ENCODE measurements at places on chromosomes 7 and 10.

DNA sequence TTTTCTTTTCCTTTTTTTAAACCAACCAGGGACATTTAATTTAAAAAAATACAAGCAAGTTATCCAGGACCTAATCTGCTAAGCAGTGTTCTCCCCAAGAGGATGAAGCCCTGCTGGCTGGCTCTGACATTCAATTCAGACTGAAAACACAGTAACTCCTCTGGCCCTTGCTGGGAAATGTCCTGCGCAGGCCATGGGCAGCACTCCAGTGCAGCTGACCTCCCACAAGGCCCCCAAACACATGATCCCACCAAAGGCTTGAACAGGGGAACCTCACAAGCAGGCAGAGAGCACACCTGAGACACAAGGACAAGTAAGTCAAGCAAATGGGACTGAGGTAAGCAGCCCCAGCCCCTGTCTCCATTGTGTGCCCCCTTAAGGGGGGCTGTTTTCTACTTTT, 56.9 kb upstream of the FHIP2A start:
- DNase-seq: no peak

DNA sequence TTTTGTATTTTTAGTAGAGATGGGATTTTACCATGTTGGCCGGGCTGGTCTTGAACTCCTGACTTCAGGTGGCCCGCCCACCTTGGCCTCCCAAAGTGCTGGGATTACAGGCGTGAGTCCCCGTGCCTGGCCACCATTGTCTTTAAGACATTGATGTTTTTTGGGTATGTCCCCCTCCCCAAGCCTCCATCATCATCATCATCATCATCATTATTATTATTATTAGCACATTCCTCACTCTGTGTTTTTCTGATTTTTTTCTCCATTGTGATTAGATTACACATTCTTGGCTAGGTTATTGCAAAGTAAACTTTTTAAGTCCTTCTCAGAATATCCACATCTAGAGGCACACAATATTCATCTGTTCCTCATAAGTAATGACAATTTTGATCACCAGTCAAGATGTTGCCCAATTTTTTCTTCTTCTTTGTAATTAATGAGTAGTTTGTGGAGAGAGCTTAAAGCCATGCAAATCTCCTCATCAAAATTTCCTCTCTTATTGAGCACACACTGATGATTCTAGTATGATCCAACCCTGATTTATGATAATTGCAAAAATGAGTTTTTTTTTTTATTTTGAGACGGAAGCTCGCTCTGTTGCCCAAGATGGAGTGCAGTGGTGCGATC, 47.5 kb downstream of the EPC1 start:
- DNase-seq: no peak

- no peak for DNase-seq
Measured at GRCh38 chr7:24734306-24734705, 23.0 kb downstream of the GSDME start.

GRCh38 chr10:44937196-44938005, 22.2 kb upstream of the RASSF4 start:
- no peak for DNase-seq

- DNase-seq: peak; percentile 50
Measured at GRCh38 chr7:151085691-151086620, at the start of gene AGAP3. TSS of gene AGAP3 (plus strand) at chr7:151086475. CDS start at chr7:151086742, 267 bp downstream.

DNA sequence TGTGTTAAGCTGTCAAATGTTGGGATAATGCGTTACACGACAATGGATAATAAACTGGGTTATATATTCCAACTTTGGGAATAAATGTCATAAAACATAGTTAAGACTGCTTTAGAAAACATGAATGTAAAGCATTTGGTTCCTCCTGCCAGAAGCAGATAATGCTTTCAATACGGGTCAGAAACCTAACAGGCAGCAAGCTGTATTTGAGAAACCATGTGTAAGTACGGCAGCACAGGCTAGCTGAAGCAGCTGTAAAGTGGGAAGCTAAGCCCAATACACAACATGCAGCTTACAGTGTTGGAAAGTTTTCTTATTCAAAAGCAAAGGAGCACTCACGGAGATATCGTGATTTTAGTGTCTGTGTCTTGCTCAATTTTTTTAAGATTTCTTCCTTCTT, 46.5 kb downstream of the MALSU1 start:
- DNase-seq: no peak

GRCh38 chr7:155323001-155323638, 25.4 kb downstream of the INSIG1 start:
- DNase-seq: no peak

DNA sequence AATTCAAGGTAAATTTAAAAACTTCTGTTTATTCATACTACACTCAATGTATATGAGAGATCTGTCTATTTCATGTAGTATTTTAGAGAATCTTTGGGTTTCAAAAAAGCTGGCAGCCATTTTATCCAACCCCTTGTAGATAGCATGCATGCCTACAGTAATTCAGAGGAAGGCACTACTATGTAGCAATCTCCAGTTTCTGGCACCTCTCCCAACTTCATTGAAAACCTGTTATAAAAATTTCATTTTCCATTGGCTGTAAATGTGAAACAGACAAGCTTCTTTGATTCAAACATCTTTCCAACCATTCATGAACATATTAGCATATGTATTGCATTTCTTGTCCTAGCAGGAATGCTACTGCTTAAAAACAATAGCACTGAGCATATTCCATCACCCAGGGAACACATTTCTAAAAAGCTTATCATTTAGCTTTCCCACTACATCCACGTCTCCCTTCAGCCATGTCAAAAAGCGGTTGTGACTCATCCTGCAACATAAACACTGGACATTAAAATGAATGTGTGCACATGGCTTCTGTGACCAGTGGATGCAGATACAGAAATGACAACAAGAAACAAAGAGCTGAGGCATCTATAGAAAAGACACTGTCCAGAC, 330.4 kb upstream of the AOAH start:
- no peak for DNase-seq

- DNase-seq: no peak
Measured at GRCh38 chr7:20216406-20217036, 663 bp downstream of the MACC1 start.

DNA sequence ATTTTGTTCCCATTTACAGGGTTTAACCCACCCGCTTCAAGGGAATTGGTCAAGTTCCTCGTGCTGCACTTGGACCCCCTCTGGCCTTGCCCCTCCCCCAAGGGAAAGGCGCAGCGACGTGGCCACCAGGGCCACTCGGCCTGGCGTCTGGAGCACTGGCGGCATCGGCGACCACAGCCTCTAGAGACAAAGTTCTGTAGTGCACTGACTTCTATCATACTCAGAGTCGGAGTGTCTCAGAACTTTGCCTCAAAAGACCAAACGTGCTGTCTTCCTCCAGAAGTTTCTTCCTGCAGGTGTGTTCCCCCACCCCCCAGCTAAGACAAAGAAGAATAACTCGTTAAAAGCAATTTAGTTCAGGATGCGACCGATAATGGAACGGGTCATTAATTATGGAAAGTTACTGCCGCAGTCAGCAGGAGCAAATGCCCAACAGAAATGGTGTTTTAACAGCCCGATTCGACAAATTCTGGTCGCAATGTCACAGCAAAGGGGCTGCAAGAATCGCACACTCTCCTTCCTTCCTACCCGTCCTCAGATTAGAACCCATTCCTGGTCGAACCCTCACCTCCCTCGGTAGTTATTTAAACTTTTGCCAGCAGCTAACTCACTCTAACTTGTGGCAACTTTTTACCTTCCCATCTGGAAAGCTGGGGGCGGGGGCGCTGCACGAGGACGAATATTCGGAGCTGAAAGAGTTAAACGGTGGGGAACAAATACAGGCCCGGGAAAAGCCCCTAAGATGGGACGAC, 202.1 kb upstream of the NFE2L3 start:
- no peak for DNase-seq

DNA sequence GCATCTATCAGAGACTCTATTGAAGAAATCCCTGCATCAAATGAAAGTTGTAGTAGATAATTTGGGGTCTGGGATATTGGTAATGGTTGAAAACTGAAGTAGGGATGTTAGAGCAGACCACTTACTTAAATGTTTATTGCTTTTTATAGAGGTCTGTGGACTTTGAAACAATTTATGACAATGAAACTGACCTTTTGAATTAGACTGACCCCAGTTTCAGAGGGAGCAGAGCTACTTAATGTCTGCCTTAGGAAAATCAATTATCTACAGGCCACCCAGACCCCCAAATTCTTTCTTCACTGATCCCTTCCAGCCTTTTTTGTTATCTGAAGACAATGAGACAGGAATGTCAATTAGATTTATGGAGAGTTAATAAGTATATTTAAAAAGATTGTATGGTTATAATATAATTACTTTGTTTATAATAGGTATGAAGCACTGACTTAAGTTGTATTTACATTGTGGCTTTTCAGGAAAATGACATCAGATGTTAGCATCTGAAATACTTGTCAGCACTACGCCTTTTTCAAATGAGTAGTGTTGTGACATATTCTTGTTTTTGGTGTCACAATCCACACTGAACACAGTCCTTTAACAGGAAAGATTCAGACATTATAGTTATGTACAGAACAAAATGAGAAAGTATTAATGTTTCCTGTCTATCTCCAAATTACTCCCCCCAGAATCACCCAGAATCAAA, 13.9 kb downstream of the MGAM2 start:
- no peak for DNase-seq

GRCh38 chr7:68063171-68063570, 1066.5 kb downstream of the TYW1 start:
- DNase-seq: no peak

DNA sequence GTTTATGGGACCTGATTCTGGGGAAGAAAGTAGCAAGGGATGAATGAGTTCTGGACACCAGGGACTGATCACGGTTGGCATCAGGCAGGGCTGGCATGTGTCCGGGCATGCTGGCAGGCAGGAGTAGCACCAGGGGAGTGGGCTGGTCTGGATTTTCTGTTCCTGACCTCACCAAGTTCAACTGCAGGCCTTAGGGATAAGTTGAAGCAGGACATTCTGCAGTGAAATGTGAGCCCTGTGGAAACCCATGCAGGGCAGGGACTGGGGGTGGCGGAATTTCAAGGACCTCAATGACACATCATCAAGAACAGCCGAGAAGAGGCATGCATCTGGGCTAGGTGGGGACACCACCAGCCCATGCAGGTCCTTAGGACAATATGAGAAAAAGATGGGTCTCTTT, 80.2 kb upstream of the ADAM12 start:
- DNase-seq: no peak

DNA sequence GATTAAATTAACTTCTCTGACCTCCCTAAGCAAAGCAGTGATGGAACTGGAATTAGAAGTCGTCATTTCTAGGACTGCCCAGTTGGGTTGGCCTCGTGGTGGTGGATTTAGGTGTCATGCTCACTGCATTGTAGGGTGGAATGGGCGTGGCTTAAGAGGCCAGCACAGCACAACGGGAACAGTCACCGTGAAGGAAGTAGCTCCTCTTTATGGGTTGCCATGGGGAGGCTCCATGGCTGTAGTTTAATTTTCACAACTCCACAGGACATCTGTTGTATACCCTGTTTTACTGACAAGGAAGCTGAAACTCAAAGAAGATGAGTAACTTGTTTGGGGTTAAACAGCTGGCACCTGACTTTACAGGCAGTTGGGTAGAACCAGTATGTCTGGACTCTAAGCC, 208.3 kb downstream of the CELF2 start:
- peak; percentile 87 for DNase-seq

DNA sequence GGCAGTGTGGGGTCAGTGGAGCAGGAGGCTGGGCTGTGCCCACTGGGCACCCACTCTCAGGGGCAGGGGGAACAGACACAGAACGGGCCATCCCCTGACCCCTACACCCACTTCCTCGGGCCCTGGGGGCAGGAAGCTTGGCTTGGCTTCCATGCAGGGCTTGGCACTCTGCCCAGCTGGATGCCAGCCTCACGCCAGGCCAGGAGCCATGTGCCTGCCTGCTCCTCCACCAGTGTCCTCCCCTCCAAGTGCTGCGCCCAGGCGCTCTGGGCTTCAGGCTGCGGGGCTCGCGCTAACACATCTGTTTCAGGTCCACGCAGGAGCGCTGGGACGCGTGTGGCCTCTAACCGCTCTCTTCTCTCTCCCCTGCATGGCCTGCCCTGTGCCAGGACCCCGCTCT, 12.7 kb downstream of the LDB3 start:
- no peak for DNase-seq

DNA sequence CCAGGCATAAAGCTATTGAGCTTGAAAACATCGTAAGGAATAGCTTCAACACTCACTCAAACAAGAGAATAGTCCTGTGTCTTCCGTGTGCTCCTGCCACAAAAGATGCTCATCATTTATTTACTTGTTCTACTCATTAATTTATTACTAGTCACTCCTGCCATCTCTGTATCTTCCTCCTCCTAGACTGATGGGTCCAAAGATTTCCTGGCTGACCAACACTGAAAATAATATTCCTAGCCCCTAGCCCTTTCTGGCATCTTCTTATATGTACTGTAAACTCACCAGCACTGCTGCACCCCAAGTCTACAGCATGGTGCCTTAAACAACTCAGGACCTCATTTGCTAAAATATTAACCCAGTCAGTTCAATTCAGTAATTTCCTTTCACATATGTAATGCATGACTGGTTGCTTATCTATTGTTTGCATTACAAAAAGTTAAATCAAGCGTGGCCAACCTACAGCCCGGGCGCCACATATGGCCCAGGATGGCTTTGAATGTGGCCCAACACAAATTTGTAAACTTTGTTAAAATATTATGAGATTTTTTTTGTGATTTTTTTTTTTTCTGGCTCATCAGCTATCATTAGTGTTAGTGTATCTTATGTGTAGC, 86.7 kb upstream of the GSDME start:
- DNase-seq: no peak

DNA sequence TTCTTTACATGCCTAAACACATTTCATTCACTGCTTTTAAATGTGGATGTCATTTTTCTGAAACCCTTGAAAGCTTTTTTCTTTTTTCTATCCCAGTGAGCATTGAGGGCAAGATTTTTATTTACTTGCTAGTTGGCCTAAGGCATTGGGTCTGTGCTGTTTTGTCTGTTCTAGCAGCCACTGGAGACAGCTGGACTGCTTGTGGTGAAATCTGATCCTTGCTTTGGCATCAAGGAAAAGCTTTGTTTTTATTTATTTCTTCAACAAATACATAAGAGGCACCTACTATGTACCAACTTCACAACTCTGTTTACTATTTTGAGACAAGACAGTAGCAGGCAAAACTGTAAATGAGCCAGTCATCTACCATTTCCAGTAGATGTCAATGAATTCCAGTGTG, 28.4 kb upstream of the PDLIM1 start:
- DNase-seq: no peak

DNA sequence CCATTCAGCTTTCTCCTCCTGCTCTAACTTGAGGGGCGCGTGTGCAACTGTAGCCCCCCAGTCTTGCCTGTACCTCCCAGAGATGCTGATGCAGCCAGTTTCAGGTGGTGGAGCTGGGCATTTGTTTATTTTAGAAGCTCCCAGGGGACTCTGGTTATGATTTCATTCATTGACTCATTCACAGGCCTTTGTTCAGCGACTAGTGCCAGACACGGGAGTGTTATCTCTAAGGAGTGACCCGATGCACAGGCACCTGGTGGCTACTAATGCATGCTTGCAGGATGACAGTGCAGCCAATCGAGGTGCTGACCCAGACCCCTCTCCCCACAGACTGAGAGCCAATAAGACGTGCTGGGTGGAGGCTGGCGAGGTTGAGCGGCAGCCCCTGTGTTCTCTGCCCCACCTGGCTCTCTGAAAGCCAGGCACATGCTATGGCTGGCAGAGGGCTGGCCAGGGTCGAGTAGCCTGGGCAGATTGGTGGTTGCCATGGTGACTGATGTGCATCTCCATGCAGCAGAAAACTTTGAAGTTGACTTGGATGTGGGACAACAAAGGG, 19.7 kb upstream of the SLC18A2 start:
- DNase-seq: no peak

GRCh38 chr7:46169384-46169755, 248.3 kb upstream of the IGFBP3 start:
- no peak for DNase-seq

GRCh38 chr10:113427811-113428558, 124.9 kb upstream of the HABP2 start:
- no peak for DNase-seq

- DNase-seq: no peak
Measured at GRCh38 chr7:27202862-27203134, 2.9 kb upstream of the HOXA13 start.

Data from activated CD8-positive, alpha-beta T cell treated with anti-CD3 and anti-CD28 coated beads for 36 hours (primary cell).